Cortex of kidney (tissue), 1 donor: ENCODE measurements at places on chromosomes 11 and 22.

GRCh38 chr11:66131937-66132632 lies 62.0 kb downstream of the PACS1 start:
- DNase-seq, result no peak

- no peak for DNase-seq
Observed at GRCh38 chr11:130369713-130370112, 55.0 kb upstream of the ZBTB44 start.

DNA sequence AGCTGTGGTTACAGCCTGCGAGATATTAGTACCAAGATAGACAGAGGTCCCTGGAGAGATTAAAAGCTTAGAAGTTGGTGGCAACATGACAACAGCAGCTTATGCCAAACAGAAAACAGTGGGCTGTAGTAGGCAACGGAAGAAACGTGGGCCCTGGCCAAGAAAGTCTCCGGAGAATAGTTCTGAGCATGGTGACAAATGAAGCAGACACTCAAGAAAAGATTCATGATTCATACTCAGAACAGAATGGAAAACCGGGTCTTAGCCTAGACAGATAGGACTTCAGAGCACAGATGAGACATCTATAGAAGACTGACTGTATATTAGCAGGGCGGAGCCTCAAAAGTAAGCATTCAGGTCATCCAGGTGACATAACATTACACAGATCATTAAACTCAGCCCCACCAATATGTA lies 727.4 kb downstream of the ETS1 start:
- no peak for DNase-seq

GRCh38 chr11:14645985-14646900 lies 2.6 kb downstream of the PDE3B start:
- DNase-seq, result no peak

- no peak for DNase-seq
Observed at GRCh38 chr11:9748361-9748970, 84.6 kb downstream of the SWAP70 start.

- no peak for DNase-seq
Observed at GRCh38 chr22:49212466-49212865, 615.2 kb downstream of the BRD1 start.

GRCh38 chr11:103927535-103927934 lies 108.9 kb upstream of the DDI1 start:
- no peak for DNase-seq

DNA sequence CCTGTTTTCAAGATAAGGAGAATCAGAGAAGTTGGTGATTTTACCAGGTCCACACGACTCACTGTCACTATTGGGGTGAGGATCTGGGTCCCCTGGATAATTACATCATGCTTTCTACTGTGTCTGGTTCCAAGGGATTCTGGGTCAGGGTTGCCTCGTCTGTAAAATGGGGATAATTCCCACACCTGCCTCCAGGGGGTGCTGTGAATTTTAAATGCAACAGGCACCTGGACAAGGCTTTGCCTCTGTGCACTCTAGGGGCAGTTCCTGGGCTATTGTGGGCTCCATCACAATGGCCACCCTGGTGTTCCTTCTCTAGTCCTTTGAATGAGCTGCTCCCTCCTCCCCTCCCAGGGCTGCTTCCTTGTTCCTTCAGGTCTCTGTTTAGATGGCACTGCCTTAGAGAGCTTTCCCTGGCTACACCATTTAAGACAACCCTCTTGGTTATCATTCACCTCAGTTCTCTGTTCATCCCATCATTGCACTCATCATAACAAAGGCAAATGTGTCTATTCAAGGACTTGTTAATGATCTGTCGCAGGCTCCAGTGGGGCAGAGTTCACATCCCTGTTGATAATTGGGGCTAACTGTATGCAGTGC lies 178.6 kb downstream of the MIAT start:
- DNase-seq, result no peak

- no peak for DNase-seq
Observed at GRCh38 chr11:45847911-45848316, 639 bp downstream of the CRY2 start.

- no peak for DNase-seq
Observed at GRCh38 chr11:76185511-76185910, 20.8 kb downstream of the WNT11 start.

DNA sequence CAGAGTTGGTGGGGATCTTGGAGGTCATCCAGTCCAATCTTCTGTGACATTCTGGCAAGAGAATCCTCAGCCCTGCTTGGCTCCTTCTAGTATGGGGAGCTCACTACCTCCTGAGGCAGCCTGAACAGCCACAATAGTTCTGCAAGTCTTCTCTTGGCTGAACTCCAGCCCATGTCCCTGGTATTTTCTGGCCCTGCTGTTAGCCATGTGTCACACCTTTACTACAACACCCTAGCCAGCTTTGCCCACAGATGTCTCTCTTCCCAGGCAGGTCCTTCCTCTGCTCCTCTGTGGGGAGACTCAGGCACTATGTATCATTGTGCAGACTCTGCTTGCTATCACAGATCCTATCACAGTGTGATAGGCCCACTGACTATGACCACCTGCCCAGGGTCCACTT lies 297.7 kb downstream of the CTTN start:
- DNase-seq, result no peak

GRCh38 chr11:133661846-133662245 lies 129.5 kb upstream of the OPCML start:
- DNase-seq, result no peak

GRCh38 chr11:2191883-2192282 lies 20.3 kb upstream of the TH start:
- no peak for DNase-seq

DNA sequence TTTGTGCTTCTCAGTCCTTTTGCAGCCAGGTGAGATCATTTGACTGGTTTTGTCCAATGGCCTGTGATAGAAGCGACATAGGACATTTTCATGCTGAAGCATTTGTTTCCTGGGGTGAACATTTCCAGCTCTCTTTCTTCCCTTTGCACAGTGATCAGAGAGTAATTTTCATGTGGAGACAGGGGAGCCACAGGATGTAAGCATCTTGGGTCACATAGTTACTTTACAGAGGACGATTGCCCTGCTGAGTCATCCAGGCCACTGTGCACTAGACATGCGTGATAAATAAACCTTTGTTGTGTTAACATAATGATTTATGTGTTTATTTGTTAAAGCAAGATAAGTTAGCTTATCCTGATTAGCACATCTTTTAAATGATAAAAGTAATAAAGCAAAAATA lies 263.5 kb upstream of the CCDC179 start:
- DNase-seq, result no peak

- no peak for DNase-seq
Observed at GRCh38 chr11:116928845-116929244, 91.4 kb upstream of the APOA1 start.

DNA sequence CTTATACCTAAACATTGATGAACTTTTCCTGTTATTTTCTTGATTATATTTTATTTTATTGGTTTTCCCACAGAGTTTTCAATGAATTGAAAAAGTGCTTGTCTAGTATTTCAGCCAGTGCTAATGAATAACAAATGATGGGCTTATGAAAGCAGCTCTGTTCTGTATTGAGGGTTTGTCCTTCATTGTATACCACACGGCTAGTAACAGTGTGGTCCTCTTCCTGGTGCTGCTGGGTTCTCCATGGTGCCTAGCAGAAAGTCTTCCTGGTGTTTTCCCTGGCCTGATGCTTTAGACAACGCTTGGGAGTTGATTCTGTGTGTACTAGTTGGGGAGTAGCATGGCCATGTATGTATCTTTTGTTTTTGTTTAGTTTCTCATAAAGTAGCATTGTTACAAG lies 89.1 kb downstream of the MTMR3 start:
- DNase-seq, result no peak

- DNase-seq, result no peak
Observed at GRCh38 chr11:535210-535518, 212 bp downstream of the HRAS start.

GRCh38 chr22:31229402-31230079 lies 17.4 kb downstream of the LIMK2 start:
- no peak for DNase-seq

DNA sequence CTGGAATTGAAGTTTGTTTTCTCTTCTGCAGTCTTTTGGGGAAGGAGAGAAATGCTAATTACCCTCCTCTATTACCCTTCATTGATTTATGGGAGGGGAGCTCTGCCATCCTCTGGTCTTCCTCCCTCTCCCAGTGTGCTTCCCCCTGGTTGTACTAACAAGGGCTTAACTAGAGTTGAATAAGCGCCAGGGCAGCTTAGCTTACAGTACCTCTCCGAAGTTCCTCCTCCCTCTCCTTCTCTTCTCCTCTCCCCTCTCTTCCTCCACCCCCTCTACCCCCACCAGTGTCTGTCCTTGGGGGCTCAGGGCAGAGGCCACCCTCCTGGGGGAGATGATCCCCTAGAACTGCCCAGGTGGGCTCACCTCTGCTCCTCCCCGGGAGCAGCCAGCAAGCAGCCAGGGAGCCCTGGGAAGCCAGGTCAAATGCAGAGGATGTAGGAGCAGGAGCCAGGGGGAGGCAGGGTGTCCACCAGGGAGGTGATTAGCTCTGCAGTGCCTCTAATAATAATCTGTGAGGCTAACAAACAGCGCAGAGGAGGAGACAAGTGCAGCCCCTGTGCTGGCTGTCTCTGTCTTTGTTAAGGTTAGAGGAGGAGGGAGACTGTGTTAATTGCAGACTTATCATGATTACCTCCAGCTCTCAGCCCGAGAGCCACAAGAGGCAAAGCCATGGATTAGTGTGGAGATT lies 191.6 kb upstream of the CADM1 start:
- DNase-seq, result no peak

- no peak for DNase-seq
Observed at GRCh38 chr11:2942872-2943710, 13.9 kb upstream of the PHLDA2 start.

- no peak for DNase-seq
Observed at GRCh38 chr11:131025020-131025419, 108.7 kb upstream of the SNX19 start.

GRCh38 chr11:116778556-116778955 lies 5.8 kb upstream of the BUD13 start:
- no peak for DNase-seq

DNA sequence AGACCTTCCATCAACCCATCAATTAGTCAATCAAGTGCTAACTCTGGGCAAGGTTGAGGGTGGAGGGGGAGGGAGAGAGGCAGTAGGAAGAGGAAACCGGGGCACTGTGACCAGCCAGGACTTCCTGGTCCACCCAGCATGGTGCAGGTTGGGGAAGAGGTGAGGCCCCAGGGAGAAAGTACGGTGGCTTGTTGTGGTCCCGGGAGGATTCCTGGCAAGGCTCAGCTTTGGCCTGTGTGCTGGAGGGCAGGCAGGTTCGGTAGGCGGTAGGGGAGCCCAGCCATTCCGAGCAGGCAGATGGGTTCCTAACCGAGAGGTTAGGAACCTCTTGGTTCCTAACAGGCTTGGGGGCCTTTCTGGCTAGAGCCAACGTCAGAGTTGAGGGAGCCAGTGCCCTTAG lies 10.8 kb downstream of the ST14 start:
- no peak for DNase-seq

- no peak for DNase-seq
Observed at GRCh38 chr11:74870485-74870884, 78.4 kb downstream of the XRRA1 start.

- DNase-seq, result no peak
Observed at GRCh38 chr22:20404881-20405280, 10.9 kb downstream of the ZNF74 start.

- no peak for DNase-seq
Observed at GRCh38 chr11:95996621-95997235, 72.8 kb upstream of the MTMR2 start.

- no peak for DNase-seq
Observed at GRCh38 chr11:68670208-68670992, 13.9 kb upstream of the GAL start.

- DNase-seq, result no peak
Observed at GRCh38 chr22:44595841-44596341, 97.9 kb upstream of the RTL6 start.

GRCh38 chr11:43315966-43316365 lies 4.2 kb downstream of the API5 start:
- DNase-seq, result no peak

- no peak for DNase-seq
Observed at GRCh38 chr11:11155962-11156815, 196.9 kb downstream of the CSNK2A3 start.

DNA sequence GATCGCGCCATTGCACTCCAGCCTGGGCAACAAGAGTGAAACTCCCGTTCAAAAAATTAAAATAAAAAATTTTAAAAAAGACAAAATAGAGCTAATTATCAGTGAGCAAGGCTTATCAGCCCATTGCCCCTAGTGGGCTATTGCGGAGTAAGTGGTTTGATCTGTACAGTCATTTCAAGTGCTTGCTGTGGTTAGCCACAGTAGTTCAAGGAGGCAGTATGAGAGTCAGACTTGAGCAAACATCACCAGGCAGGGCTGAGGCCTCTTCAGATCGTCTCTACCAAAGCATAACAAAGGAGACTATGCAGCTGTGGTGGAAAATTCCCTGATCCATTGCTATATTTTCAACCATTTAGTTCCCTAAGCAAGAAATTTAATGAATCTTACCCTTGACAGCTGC lies 4.3 kb upstream of the SBF2 start:
- no peak for DNase-seq

DNA sequence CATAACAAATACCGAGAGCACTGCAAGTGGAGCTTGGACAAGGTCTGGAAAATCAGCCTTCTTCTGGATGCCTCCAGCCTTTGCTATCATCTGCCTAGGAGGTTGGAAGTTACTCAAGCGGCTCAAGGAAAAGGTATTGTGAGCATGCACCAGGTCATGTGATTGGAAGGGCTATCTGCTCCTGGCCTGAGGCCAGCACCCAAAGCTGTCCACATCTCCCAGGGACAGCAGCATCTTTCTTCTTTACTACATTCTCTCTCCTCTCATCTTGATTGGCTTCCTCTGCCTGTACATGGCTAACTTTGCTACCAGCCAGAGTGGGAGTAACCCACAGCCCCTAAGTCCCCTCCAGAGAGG lies 44.2 kb upstream of the AMPD3 start:
- DNase-seq, result no peak

DNA sequence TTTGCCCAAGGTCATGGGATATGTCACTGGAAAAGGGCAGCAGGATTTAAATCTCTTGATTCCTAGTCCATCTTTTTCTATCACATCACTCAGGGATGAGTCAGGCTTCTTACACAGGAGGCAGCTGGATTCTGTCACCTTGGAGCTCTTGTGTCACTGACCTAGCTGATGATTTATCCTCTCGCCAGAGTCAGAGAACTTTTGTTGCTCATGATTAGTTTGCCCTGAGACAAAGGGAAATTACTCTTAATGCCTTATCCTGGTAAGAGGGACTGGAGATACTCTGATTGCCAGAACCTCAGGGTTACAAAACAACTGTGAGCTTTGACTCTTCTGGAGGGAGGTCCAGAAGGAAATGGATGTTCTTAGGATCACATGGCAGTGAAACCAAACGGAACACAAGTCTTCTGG lies 10.1 kb downstream of the COA4 start:
- no peak for DNase-seq

DNA sequence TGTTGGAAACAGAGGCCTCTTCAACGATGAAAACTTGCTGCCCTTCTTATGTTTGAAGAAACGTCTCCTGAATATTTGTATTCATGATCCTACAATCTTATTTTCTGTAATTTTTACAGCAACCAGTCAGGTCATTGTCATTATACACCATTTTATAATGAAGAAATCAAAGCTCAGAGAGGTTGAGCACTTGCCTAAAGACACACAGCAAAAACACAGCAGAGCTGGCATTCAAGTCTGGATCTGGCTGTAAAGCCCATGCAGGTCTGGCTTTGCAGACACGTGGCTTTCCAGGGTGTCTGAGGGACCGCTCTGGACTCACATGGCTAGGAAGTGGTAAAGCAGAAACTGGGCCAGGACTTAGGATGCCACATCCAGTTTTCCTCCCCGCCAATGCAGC lies 15.8 kb upstream of the ALX4 start:
- DNase-seq, result no peak
